Stimulated activated CD4-positive, alpha-beta T cell treated with anti-CD3 and anti-CD28 coated beads, TNF-alpha, amount 100 ng/mL, for 48 hours (primary cell): ENCODE measurements at places on chromosomes 5 and 9.

DNA sequence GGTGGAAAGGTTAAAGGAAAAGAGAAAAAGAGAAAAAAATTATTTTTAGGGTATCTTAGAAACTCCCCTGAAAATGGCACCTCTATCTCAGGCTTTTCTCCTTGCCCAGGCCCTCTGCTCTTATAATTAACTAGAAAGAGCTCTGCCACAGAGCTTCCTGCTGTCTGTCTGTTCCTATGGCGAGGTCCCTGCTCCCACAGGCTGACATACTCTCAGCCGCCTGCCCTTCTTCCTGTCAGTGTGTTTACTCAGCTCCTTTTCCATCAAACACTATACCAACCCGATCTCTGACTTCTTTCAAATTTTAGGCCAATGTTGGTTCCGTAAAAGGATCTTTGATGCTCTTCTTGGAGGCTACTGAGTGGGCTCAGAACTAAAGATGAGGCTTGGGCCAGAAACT is 482.6 kb downstream of the DMAC1 start:
- DNase-seq: no peak

DNA sequence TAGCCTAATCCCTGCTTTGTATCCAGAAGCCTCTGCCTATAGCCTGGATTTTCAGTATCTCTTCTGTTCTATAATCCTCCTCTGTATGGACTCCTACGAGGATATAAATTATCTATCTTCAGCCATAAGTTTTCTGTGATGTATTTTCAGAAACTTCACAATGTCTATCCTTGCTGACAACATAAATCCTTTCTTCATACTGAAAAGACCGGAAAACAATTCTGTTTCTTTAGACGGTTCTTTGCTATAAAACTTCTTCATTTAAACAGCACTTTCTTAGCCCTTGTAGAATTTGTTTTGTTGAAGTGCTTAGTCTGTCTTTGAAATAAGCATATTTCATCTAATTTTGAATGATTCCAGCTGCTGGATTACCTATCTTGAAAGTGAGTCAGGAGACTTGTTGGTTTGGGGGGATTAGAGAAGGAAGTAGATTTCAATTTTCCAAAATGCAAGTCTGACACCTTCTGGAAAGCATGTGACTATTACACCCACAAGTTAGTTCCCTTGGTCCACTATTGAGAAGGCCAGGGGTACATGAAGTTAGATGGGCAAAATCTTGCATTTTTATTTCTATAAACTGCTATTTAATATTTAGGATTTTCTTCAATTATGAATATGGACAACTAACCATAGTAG is 96.3 kb upstream of the RANBP3L start:
- DNase-seq: no peak

DNA sequence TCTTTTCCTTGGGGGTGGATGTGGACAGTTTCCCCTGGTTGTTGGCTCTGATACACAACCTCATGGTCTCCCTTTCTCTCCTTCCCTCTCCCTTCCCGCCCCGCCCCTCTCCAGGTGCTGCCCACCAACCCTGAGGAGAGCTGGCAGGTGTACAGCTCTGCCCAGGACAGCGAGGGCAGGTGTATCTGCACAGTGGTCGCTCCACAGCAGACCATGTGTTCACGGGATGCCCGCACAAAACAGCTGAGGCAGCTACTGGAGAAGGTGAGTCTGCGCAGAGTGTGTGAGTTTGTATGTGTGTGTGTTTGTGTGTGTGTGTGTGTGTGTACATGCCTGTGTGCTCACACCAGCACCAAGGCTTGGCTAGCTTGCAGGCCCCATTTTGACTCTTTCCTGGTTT is 2.6 kb downstream of the OLFM1 start:
- no peak for DNase-seq

GRCh38 chr9:98609646-98610045 is 99.1 kb downstream of the GABBR2 start:
- DNase-seq: no peak

GRCh38 chr5:76487821-76488220 is 84.7 kb downstream of the IQGAP2 start:
- DNase-seq: no peak

DNA sequence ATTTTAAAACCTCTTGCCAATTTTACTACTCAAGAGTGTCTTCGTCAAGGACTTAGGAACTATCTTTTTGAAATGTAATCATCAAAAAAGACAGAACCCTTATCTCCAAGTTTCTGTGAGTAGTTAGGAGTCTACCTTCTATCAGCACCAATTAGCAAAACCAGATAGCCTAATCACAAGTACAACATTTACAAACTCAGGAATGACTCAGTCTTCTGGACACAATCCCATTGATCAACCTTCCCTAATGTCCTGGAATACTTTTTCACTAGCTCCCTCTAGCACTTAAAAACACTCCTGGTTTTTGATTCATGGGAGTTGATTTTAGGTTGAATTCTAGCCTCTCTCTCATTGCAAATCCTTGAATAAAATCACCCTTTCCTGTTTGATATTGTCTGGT is 680.7 kb downstream of the PRR16 start:
- no peak for DNase-seq

DNA sequence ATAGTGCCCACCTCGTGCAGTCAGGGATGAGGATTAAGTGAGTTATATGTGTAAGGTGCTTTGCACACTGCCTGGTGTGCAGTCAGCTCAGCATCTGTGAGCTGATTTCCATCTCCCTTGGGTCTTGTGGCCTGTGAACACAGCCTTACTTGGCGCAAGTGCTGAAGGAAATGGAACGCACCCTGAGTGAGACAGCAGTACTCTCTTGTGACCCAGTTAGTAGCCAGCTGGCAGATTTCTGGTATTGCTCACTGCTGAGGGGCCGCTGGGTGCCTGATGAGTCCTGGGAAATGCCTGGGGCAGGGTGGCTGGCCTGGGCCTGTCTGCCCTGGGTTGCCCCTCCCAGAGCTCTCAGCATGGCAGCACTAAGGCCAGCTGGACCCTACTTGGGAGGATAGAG is 90.9 kb upstream of the BOD1 start:
- DNase-seq: no peak

DNA sequence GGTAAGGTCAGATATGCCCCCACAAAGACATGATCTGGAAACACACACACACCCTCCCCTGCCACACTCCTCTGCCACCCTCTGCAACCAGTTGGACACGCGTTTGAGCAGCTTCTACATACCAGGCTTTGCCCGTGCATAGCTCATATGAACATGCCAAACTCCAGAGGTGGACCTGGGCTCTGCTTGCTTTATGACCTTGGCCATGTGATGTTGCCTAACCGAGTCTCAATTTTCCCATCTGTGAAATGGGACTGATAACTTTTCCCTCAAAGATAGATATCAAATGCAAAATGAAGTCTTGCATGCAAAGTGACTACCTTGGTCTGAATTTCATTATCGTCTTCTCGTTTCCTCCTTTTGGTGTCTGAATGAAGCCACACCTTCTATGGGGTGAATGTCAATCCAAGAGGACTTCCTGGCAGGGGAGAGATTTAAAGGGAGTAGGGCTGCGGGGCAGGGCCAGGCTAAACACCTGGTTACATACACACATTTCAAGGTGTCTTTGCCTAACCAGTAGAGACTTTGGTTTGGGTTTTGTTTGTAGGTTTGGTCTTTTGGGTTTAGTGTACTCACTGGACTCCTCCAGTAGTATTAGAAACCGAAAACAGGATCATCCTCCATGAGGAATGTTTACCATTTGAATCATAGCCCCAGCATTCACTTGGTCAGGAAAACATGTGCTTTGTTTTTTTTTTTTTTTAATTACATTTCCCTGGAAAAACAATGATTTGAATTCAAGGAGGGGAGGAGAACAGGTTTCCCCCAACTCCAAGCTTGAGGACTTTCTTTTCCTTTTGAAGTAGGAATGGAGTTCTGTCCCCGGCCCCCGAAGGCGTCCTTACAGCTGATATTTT is 63.2 kb downstream of the COL27A1 start:
- DNase-seq: no peak

GRCh38 chr9:9747787-9748186 is 865.0 kb downstream of the PTPRD start:
- no peak for DNase-seq

DNA sequence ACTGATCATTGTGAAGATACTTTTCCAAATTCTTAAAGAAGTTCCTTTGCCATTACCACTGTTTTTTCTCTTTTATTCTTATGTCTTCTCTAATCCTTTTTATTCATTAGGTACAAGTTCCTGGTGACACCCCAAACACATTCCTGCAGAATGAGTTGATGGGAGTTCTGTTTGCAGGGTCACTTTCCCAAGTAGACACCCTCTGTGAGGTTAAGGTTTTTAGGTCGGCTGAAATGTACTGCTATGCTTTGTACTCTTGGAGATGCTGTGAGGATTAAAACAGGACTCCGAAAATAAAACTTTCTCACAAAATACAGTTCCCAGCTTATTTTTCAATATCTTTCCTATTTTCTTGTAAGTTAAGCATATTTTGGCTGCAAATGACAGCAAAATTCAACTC is 143.3 kb upstream of the TLE4 start:
- DNase-seq: no peak

DNA sequence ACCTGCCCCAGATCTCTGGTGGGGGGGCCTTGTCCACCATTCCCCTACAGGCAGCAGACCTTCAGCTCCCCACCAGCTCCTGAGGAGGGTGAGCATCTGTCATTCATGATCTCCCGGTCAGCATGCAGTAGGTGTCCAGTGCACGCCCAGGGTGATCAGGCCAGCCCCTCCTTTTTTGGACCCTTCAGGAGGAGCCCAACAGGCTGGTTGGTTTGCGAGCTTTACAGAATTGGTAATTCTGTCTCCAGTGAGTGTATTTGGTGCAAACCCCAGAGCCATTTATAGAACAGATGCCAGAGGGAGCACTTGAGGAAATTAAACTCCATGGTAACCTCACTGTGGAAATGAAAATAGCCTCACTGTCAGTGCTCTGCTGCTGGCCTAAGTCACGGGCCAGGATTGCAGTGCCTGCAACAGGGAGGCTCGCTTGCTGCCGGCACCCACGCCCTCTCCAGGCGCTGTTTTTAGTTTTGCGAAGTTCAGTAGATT is 23.4 kb downstream of the WNK2 start:
- DNase-seq: no peak

DNA sequence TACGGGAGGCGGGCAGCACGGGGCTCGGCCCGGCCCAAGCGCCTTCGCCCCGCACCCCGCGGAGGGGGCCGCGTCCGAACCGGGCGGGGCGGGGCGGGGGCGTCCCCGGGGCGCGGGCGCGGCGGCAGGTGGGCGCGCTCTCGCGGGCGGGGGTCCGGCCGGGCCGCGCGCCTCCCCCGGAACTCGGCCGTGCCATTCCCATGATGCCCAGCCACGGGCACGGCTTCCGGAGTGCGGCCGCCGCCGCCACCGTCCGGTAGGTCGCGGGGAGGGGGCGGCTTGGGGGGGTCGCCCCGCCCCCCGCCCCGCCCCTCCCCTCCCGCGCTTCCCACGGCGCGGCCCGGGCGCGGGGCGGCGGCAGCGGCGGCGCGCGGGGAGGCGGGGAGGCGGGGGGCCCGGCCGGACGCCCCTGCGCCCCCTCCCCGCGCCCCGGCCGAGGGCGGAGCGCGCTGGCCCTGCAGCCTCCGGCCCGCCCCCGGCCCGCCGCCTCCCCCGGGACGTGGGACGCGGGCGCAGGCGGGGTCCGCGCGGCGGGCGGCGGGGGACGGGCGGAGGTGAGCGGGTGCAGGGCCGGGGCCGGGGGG is at the start of gene PPP1R26:
Gene PPP1R26 (plus strand): TSS at position 314 of the 584 bp plus-strand sequence. CDS start 4,729 bp downstream, outside the sequence.
- no peak for DNase-seq

DNA sequence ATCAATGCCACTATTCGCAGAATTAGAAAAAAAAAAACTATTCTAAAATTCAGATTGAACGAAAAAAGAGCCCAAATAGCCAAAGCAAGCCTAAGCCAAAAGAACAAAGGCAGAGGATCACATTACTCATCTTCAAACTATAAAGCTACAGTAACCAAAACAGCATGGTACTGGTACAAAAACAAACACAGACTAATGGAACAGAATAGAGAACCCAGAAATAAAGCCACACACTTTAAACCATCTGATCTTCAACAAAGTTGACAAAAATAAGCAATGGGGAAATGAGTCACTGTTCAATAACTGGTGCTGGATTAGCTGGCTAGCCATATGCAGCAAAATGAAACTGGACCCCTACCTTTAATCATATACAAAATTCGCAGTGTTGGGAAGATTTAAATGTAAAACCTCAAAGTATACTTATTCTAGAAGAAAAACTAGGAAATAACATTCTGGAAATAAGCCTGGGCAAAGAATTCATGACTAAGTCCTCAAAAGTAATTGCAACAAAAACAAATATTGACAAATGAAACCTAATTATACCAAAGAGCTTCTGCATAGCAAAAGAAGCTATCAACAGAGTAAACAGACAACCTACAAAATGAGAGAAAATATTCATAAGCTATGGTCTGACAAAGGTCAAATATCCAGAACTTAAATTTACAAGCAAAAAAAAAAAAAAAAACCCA is 153.7 kb downstream of the NDUFS4 start:
- DNase-seq: no peak

GRCh38 chr9:105244734-105245028 is 230 bp downstream of the SLC44A1 start:
- no peak for DNase-seq

DNA sequence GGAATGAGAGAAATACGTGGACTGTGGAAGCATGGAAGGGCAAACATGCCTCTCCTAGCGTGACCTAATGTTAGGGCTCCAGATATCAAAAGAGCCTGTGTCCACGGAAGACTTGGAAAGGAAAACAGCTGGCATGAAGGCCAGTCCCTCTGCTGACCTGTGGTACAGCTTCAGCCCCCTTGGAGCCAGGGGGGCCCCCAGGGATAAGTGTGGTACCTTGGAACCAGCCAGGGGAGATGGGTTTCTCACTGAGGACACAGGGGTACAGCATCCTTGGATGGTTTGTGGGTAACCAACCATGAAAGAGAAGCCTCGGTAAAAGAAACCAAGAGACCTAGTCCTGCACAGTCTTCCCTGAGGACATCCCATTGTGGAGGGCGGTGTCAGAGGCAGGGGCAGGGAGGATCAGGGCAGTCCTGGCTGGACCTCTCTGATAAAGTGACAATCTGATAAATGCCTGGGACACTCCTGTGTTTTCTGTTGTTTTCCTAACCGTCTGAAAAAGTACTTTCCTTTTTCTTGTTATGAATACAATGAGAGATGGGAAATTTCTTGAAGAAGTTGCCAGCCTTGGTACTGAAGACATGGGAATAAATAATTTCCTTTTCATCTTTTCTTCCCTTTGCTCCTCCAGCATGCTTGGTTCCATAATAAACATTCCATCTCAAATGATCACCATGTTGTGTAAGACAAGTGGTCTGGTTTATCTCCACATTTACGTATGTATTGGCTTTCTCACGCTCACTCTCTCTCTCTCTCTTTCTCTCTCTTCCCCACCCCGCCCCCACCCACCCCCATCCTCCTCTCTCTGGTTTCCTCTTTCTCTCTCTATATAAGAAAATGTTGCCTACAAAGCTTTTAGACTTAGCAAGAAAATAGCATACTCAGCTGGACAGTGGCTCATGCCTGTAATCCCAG is 102.1 kb downstream of the SUSD1 start:
- no peak for DNase-seq
